Ureter (tissue), 1 donor: ENCODE measurements at places on chromosomes 11 and 22. TPM values are rescaled to one million over a fixed set of nuclear protein-coding genes. Genes with fewer than 3 reads are reported as not detected.

The IL17REL gene
- total RNA-seq = not detected

The RCOR2 gene
- 2.0 TPM for total RNA-seq

The LARGE2 gene
- total RNA-seq = 18.0 TPM

The SLC22A8 gene
- not detected for total RNA-seq

GRCh38 chr22:23215294-23216241, 35.3 kb downstream of the BCR start:
- no peak for DNase-seq

DNA sequence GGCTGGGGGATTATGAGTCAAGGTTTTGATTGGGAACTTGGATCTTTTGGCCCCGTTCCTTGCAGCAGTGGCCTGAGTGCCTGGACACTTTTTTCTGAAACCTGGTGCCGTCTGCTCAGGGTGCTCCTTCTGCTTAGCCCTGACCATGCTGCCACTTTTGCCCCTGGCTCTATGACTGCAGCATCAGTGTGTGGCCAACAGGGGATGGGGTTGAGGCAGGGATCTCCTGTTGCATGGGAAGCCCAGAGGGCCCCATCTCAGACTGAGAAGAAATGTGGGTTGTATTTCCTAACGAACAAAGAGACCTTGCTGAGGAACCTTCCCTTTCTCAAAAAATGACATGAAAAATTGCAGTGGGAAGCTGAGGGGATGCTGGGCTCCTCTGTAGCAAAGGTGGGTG, 18.7 kb downstream of the POU2F3 start:
- no peak for DNase-seq

DNA sequence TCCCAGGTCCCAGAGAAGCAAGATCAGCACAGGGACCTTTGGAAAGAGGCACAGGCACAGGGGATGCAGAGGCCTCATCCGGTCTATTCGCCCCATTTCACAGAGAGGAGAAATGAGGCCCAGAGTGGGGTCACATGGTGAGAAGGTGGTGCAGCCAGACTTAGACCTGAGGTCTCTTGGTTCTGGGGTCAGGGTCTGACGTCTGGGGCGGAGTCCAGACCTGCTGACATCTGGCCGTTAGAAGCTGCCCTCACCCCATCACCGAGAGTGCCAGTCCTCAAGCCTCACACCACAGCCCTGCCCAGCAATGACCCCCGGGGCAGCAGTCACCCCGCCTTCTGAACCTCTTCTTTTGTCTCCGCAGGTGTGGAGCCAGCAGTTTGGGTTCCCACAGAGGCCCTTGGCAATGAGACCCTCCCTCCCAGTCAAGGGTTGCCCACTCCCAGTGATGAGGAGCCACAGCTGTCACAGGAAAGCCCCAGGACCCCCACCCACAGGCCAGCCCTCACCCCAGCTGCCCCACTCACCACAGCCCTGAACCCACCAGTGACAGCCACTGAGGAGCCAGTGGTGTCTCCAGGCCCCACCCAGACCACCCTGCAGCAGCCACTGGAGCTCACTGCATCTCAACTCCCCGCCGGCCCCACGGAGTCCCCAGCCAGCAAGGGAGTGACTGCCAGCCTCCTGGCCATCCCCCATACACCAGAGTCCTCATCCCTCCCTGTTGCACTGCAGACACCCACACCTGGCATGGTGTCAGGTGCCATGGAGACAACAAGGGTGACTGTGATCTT, 62.4 kb downstream of the OTOG start:
- no peak for DNase-seq

DNA sequence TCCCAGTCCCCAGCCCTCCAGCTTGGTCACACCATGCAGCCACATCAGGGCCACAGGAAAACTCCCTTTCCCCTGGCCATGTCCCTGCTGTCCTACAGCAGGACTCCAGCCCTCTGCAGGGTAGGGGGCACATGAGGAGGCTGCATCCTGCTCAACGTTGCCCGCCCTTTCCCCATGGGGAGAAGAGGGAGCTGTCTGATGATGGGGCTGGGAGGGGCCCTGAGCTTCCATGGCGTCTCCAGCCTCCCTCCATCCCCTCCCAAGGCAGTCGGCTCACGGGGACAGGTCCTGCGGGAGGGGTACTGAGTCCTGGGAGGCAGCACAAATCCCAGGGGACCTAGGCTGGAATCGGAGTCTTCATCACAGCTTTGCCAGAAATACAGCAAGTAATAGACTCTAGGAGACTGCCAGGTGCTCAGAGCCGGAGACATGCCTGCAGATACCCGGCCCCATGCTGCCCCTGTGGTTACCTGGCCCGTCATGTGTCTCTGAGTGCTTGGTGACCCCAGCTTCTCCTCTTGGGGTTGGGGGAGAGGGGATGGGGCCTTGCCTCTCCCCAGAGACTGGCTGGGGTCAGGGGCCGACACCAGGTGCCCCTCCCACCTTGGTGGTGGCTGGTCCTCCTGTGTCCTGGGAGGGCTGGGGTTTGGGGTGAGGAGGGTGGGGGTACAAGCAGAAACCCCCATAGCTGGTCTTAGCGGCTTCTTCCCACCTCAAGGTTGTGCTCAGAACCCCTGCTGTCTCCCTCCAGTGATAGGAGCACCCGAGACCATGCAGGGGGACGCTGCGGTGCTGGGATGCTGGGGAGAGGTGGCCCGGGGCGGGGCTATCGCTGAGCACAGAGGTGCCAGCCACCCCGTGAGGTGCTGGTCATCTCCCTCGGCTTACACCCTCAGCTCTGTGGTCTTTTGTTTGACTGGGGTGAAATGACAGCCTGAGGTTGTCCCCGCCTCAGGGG, 2.3 kb downstream of the MRGPRE start:
- DNase-seq = no peak

DNA sequence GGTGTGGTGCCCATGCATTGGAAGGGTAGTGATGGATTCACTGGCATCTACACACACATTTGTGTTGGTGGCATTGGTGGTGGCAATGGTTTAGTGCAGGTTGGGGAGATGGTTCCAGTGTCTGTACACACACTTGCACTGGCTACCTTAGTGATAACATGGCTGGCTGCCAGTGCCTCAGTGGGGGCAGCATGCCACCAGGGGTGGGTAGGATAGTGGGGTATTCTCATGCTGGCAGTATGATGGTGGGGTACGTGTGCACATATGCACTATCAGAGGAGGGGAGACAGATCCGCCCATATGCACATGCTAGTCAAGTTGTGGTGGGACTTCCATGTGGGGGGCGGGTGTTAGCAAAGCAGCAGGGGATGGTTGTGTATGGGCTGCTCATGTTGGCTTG, 7.1 kb upstream of the OR8K3 start:
- DNase-seq = no peak

GRCh38 chr11:102929972-102930371, 25.6 kb downstream of the MMP13 start:
- no peak for DNase-seq

DNA sequence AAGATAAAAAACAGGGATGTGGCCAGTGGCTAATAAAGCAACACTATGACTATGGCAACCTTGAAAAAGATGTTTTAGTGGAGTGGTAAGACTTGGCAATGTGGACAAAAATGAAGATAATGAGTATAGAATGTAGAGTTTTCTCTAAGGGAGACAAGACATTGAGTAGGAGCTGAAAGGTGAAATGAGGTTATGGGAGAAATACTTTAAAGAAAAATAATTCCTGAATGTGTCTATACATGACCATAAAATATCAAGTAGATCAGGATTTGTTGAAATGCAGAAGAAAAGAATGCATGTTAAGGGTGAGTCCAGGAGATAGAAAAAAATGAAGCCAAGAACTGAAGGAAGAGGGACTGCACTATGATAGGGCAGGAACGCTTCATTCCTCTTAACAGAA, 101.6 kb upstream of the CARD18 start:
- no peak for DNase-seq

DNA sequence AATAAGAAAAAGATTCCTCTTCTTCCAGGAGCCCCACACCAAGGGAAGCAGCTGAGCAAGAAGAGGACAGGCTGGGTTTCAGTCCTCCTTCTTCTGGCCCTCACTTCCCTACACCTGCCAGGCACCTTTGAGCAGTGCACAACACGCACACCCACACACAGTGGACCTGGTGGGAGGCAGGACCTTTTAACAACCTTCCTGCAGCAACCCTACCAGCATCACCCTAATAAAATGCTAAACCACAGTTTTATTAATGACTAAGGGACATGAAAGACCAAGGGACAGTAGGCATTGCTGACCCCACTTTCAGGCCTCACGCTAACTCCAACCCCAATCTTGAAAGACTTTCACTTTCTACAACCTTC, 12.2 kb downstream of the ARAP1 start:
- no peak for DNase-seq
